ENCODE measurements at places on chromosomes 16 and 17.

- no peak for DNase-seq
Measured at GRCh38 chr16:83273504-83274173, 534.1 kb upstream of the HSBP1 start.

DNA sequence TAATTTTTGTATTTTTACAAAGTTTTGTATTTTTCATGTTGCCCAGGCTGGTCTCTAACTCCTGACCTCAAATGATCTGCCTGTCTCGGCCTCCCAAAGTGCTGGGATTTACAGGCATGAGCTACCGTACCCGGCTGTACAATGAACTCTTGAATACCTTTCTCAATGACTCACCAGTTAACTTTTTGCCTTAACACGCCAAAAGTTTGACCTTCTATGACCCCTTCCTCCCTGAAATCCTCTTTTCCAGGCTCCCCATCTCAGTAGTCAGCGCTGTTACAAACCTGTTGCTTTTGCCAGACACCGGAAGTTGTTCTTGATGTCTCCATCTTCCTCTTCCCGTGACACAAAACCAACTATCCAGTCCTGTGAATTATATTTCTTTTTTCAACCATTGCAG, 158.1 kb upstream of the ASIC2 start:
- no peak for DNase-seq

GRCh38 chr17:57488856-57489255, 232.5 kb downstream of the MSI2 start:
- DNase-seq, result no peak

- DNase-seq, result no peak
Measured at GRCh38 chr17:31609331-31609730, 217.9 kb downstream of the RAB11FIP4 start.

DNA sequence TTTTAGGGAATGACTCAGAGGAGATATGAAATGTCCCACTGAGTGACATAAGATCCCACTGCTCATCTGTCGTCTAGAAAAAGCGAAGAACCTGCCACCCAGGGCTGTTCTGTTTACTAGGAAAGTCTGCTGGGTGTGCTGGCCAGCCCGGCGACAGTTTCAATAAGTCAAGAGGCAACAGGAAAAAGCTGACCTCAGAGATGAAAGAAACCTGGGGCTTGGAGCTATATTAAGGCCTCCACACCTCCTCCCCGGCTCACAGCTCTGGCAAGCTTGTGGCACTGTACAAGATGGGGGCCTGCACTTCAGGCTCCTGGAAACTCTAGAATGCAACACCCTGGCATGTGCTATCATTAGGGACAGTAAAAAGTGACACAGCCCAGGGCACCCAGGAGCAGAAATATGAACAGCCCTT, 10.6 kb downstream of the ZFHX3 start:
- DNase-seq, result no peak

GRCh38 chr17:78921437-78921971, 3.7 kb downstream of the TIMP2 start:
- no peak for DNase-seq

DNA sequence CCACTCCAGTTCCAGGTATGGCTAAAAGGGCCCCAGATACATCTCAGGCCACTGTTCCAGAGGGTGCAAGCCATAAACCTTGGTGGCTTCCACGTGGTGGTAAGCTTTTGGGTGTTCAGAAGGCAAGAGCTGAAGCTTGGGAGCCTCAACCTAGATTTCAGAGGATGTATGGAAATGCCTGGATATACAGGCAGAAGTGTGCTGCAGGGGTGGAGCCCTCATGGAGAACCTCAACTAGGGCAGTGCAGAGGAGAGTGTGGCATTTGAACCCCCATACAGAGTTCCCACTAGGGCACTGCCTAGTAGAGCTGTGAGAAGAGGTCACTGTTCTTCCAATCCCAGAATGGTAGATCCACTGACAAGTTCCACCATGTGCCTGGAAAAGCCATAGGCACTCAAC, 267.3 kb downstream of the SLC39A11 start:
- DNase-seq, result no peak

DNA sequence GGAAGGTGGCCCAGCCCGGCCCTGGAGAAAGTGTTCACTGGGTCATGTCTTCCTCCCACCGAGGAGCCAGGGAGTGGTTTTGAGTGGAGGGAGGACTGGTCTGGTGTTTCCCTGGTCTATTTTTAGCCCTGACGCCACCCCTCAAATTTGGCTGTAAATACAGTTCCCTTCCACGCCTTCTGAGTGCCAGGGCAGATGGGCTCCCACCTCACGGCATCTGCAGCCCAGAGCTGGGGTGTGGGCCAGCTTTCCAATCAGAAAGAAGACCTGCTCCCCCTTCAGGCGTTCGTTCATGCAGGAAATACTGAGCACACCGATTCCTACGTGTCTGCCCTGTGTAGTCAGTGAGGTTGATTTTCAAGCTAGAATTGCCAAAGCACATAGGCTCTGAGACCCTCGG, 53.7 kb downstream of the SNX20 start:
- no peak for DNase-seq

DNA sequence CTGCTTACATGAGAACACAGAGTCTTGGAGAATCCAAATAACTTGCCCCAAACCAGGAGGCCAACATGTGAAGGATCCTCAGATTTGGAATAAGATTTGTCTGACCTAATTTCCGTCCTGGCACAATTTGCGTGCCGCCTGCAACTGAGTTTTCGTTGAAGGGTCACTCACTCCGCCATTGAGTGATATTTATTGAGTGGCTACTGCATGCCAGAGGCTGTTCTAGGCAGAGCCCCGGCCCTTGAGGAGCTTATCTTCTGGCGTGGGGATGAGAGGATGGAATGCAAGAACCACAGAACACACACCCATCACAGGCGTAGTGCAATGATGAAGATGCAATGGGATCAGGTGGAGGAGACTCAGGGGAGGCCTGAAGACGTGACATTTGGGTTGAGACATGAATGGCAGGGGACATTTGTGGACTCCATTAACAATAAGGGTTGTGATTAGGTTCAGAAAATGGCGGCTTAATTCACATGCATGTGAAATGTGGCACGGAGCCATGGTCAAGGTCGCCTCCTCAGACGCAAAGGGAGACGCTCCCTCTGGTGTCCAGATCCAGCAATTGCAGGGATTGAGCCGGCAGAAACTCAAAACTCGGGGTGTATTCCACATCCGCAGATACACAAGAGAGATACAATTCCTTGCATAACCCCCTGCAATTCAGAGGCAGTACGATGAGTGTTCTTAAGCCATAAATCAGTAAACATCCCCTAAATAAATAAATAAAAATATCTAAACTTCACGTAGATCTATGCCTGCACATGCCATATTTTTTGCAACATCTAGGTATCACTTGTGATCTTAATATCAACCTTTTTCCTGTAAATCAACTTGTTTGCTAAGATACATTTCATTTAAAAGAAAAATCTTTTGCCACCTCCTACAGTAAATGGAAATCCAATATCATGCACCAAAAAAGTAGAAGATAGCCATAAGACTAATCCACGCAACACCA, 57.9 kb upstream of the CACNG4 start:
- peak; percentile 73 for DNase-seq

- DNase-seq, result no peak
Measured at GRCh38 chr17:56913000-56913311, 893 bp downstream of the TRIM25 start.

DNA sequence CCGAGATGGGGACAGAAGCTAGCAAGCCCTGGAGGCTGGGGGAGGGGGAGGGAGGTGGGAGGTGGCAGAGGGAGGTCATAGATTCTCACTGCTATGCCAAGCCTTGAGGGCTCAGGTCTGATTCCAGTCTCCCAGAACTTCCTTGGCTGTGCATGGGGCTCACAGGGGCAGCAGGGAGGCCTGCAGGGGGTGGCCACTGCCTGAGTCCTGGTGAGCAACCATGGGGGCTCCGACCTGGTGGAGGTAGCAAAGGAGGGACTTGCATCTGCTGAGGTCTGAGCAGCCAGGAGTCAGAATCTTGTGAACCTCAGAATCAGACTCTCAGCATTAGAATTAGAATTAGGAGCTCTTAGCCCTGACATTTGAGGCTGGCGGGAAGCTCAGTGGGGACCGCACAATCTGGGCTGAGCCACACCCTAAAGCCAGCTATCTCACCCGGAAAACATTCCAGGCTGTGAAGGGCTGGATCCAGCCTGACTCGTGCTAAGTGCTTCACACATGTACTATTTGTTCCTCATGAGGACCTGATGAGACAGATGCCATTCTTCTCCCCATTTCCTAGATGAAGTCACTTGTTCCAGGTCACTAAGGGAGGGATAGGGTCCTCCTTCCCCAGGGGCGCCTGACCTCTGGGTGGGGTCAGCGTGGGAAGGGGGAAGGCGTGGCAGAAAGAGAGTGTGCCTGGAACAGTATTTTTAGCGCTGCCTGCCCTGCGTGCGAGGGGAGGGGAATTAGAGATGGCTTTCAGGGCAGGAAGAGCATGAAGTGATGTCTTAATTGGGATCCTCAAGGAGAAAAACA, 17.3 kb upstream of the KCNJ12 start:
- no peak for DNase-seq

GRCh38 chr16:24611310-24611709, 71.9 kb downstream of the RBBP6 start:
- DNase-seq, result no peak

GRCh38 chr17:48492401-48493298, 38.2 kb downstream of the HOXB1 start:
- peak; percentile 75 for DNase-seq

- no peak for DNase-seq
Measured at GRCh38 chr16:30187556-30187865, 4.1 kb downstream of the CORO1A start.

DNA sequence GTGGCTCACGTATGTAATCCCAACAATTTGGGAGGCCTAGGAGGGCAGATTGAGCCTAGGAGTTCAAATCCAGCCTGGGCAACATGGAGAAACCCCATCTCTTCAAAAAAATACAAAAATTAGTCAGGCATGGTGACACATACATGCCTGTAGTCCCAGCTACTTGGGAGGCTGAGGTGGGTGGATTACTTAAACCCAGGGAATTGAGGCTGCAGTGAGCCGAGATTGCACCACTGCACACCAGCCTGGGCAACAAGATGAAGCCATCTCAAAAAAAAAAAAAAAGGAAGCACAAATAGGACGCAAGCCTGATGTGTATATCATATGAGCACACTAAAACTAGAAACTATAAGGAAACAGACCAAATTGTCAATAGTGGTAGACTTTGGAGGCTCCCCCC, 17.1 kb upstream of the FLCN start:
- DNase-seq, result no peak

DNA sequence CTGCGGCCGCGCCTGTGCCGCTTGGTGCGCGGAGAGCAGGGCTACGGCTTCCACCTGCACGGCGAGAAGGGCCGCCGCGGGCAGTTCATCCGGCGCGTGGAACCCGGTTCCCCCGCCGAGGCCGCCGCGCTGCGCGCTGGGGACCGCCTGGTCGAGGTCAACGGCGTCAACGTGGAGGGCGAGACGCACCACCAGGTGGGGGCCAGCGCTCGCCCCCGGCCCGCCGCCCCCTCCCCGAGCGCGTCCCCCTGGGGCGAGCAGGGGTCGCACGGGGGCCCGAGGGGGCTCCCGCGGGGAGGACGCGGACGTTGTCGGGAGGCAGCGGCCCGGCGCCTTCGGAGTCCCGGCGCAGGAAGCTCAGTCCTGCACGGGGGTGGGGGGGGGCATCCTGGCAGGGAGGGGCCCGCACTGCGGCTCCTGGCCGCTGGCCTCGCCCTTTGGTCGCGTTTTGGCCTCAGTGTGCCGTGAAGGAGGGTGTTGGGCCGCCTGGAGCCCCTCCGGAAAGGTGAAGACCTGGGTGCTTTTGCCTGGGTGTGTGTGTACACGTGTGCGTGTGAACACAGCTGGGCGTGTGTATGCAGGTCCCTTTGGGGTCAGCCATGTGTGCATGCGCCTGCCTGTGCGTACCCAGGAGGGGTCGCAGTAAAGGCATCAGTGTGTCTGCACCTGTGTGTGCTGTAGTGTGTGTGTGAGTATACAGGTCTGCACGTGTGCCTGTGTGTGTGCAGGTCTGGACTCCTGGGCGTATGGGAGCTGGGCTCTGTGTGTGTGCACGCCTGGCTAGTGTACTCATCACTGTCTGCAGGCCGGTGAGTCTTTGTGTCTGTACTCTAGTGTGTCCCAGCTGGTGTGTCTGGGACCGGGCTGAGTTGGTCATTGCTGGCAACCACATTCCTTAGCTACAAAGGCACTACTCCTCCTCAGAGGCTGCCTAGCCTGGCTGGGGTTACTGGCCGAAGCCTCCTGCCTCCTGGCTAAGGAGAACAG, 615 bp downstream of the NHERF2 start:
- no peak for DNase-seq

DNA sequence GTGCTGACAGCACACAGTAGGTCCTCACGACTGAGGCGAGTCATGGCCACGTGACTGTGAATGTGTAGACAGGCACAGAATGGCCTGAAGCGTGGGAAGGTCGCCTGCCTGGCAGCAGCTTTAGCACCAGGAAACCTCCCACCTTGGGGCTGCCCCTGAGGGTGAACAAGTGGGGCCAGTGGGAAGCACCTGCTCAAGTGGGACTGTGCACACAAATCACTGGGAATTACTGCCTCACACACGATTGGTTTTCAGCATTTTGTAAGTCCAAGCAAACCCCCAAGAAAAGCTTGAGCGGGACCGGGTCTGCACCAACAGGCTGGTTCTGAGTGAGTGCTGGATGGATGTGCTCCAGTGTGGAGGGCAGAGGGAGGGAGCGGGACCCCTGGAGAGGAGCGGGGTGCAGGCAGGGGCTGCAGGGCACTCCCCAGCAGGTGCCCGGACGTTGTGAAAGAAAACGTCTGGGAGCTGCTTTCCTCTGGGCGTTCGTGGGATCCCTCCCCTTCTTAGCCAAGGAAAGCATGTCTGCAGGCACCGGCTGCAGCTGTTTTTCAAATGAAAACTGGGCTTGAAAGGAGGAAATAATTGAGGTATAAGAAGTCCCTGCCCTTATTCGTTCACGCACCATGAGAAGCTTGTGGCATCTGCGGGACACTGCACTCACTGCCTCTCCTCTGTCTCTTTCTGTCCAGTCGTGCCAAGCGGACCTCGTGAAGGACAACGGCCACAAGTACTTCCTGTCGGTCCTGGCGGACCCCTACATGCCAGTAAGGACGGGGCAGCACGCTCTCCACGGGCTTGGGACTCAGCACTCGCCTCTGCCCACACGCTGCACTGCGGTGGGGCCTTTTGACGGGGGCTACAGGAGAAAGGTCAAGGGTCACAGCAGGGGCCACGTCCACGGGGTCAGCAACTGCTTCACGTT, 111.7 kb upstream of the CHMP6 start:
- DNase-seq, result no peak

DNA sequence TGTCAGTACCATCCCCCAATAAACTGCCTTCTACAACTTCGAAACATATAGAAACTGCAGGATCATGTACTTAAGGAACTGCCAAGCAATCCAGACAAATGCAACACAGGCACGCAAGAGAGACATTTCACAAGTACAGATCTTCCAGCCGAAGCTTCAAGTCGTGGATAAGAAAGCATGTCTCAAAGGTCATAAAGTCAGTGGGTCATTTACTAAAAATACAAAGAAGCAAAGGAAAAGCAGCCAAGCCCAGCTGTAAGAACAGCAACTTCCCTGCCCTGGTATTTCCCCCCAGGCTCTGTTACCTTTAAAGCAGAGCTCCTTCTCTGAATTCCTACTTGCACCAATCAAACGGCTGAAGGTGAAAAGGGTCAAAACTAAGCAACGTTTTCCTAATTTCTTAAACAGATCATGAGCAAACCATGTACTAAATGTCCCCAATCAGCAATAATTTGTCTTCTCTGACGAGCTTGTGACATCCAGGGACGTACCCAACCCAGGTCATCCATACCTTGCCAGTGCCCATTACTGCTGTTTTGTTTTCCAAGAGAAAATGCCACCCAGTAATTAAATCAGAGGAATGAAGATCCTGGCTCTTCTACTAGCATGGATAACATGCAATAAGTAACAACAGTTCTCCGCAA, 1.7 kb downstream of the AKTIP start:
- DNase-seq, result no peak

- no peak for DNase-seq
Measured at GRCh38 chr17:74868251-74868907, 4.4 kb downstream of the FDXR start.
